Stimulated activated CD8-positive, alpha-beta memory T cell treated with anti-CD3 and anti-CD28 coated beads, Interleukin-12 subunit alpha, Interleukin-12 subunit beta, amount 100 ng/mL, for 4 hours (primary cell): ENCODE measurements at places on chromosomes 7 and 10.
A peak's percentile ranks its signal among the peaks of the same experiment; 100 is the strongest.

- DNase-seq: no peak
Measured at GRCh38 chr7:90461219-90461618, 8.2 kb upstream of the PTTG1IP2 start.

DNA sequence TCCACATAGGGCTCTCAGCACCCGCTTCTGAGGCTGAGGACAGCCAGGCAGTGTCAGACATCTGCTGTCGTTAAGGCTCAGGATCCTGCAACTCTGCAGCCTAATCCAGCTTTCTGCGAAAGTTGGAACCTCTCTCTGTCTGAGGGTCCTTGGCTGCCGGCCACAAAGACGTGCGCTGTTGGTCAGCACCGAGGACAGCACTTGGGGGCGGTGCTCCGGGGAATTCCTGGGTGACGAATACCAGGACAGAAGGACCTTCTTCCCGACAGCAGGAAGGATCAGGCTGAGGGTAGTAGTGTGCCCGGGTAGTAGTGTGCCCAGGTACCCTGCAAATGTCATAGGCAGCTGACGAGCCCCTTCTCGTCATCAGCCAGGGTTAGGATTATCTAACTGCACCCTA lies 16.0 kb upstream of the RASGEF1A start:
- DNase-seq: no peak

DNA sequence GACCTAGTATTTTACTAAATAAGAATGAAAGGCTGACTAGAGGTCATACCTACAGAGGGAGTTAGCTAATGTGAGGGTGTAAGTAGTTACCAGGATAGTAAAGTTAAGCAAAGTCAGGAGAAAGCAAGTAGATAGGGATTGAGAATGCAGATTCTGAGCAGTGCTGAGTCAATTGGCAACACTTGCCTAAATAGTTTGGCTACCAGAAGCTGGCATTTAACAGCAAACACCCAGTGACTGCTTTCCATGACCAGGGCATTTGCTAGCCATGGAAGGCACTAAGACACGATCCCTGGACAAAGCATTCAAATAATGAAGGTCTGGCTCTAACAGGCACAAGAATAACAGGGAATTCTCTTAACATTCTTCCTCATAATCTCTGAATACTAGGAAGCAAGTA lies 25.9 kb downstream of the TNKS2 start:
- no peak for DNase-seq

GRCh38 chr7:28708033-28708951 lies 249.8 kb downstream of the TRIL start:
- DNase-seq: no peak

GRCh38 chr10:86261941-86262687 lies 104.5 kb downstream of the GRID1 start:
- DNase-seq: no peak

DNA sequence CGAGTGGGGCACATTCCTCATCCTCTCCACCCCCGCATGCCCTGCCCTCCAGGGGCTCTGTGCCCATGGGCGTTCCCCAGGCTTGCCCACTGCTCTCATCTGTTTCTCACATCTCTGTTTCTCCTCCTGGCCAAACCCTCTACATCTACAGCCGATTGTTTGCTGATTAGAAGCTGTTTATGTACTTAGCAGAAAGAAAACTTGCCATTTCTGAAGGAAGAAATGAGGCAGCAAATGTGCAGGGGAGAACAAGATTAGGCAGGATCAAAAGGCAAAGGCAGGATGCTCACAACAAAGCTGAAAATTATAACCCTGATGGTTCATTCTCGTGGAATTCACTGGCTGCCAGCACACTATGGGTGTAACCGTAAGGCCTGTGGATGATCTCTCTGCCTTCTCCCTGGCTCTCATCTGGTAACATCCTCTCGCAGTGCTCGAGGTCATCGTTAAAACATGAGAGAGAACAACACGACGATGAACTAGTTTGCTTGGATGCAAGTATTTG lies 111.6 kb upstream of the KLF14 start:
- DNase-seq: no peak

DNA sequence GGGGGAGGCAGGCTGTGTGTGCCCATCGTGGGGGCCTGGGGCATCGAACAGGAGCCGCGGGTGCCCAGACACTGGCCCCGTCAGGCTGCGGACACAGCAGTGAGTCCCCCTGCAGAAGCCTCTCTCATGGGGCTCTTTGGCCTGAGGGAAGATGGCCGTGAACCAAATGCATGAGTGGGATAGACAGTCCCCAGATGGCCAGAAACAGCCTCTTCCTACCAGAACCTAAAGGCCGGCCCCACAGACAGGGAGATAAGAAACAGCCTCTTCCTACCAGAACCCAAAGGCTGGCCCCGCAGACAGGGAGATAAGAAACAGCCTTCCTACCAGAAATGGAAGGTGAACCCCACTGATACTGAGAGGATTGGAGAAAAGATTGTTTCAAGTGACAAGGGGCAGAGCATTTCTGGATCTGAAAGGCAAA lies 16.6 kb downstream of the IDI2 start:
- DNase-seq: no peak

DNA sequence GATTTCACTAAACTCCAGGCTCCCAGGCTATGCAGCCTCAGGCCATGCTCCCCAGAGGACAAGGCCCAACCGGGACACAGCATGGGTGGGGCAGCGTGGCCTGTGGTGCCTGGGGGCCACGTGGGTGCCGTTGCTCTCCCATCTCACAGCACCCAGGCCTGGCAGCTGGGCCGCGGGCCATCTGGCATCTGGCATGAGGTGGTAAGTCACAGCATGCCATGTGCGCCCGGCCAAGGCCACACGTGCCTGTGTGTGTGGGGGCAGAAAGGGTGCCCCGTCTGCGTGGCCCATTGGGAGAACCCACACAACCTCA lies 204.1 kb downstream of the EBF3 start:
- no peak for DNase-seq

GRCh38 chr7:136027160-136027559 lies 50.0 kb upstream of the MTPN start:
- no peak for DNase-seq

GRCh38 chr10:7558036-7558435 lies 108.7 kb downstream of the ITIH5 start:
- no peak for DNase-seq

- DNase-seq: no peak
Measured at GRCh38 chr10:7750222-7750621, 37.6 kb downstream of the KIN start.

GRCh38 chr10:24254180-24254579 lies 45.2 kb downstream of the KIAA1217 start:
- no peak for DNase-seq

DNA sequence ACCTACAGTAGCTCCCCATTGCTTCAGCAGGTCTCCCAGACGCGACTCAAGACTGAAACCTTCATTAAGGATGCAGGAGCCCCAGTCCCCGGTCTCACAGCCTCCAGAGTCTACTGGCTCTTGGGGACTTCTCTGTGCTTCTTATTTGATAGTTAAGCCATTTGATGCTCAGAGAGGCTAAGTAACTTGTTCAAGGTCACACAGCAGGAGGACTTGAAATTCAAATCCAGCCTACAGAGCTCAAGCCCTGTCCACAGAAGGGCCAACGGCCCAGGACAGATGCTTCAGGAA lies 21.2 kb upstream of the ZMIZ1 start:
- no peak for DNase-seq

DNA sequence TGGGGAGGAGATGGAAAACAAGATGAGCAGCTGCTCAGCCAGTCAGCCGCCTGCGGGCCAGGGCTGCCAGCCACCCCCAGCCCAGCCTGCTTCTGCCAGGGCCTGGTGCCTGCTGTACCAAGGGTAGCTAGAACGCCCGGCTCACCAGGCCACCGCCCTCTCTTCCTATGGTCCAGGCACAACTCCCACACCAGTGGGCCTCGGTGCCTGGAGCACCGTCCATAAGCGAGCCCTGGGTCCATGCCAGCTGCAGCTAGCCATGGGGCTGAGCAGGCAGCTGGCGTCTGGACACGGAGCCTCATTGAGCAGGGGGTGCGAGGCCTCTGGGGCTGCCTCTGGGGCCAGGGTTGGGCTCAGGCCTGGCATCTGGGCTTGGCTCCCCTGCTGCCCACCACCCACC lies 8.5 kb upstream of the RABGEF1 start:
- DNase-seq: no peak

DNA sequence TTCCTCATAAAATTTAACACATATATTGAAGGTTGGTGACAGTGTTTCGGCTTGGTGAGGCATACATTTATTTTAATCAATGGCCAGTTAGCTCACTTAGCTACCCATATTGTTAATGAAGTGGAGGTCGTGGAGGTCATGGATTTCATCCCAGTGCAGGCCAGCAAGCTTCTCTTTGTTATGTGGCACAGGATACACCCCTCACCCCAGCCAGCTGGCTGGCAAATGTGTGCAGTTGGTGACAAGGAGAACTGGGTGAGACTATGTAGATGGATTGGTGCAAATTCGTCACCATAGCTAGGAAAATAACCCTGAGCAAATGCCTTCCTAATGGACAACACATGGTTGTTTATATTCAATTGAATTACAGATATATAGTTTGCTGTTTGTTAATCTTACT lies 50.5 kb upstream of the FOXP2 start:
- no peak for DNase-seq

DNA sequence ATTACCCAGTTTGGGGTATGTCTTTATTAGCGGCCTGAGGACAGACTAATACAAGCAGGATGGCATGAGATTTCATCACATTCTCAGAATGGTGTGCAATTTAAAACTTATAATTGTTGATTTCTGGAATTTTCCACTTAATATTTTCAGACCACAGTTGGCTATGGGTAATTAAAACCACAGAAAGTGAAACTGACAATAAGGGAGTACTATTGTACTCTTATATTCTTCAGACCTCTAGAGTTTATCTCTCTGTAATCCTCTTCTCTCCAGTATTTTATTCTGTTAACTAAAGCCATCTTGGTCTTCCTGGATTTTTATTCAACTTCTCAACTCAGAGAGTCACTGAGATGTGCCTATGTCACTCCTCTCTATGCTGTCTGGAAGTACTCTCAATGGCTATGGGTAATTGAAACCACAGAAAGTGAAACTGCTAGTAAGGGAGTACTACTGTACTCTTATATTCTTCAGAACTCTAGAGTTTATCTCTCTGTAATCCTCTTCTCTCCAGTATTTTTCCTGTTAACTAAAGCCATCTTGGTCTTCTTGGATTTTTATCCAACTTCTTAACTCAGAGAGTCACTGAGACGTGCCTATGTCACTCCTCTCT lies 118.3 kb downstream of the PPP1R17 start:
- DNase-seq: no peak

DNA sequence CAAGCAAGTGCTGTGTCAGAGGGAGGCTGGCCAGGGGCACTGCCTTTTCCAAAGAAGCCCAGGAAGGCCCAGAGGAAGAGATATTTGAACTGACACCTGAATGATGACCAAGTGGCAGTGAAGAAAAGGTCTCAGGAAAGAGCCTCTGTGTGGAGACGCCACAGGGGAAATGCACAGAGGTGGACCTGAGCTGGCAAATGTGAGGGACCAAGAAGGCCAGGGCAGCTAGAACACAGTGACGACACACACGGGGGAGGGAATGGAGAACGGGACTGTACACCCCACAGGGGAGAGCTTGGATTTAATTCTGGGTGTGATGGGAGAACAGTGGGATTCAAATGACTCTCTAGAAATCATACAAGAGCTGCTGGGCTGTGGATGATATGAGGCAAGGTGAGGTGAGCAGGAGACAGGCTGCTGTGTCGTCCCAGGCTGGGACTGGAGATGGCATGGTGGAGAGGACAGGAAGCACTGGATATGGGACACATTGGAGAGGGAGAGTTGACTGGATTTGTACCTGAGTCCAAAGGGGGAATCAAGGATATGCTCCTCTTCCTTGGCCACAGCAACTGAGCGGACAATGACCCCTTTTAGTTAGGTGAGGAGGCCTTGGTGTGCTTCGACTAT lies 84.2 kb upstream of the DDC start:
- DNase-seq: no peak

DNA sequence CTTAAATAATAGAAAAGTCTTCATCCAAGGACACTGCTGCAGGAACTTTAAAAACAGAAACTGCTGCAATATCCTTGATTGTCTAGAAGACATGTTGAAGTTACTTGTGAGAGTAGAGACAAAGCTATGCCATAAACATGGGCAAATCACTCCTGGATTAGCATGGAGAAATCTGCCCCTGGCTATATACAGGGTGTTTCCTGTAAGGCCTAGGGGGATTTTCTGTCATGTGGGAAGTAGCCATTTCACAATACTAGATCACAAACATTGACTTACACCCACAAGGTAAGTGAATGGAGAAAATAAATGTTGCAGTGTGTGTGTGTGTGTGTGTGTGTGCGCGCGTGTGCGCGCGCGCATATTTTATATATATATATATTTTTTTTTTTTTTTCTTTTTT lies 35.2 kb upstream of the PDK4 start:
- DNase-seq: no peak

DNA sequence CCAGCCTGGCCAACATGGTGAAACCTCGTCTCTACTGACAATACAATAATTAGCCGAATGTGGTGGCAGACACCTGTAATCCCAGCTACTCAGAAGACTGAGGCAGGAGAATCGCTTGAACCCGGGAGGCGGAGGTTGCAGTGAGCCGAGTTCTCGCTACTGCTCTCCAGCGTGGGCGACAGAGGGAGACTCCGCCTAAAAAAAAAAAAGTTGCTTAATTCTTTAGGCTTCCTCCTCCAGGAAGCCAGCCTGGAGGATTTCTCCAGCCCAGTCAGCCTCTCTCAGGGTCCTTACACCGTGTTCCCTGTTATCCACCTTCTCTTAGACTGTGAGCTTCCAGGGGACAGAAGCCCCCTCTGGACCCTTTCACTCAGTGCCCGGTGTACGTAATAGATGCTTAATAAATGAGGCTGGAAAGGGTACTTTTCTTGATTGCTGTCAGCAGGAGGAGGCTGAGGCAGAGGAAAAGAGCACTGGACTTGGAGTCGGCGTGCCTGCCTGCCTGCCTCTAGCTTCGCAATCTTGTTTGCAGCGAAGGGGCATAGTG lies 16.4 kb upstream of the NODAL start:
- no peak for DNase-seq

DNA sequence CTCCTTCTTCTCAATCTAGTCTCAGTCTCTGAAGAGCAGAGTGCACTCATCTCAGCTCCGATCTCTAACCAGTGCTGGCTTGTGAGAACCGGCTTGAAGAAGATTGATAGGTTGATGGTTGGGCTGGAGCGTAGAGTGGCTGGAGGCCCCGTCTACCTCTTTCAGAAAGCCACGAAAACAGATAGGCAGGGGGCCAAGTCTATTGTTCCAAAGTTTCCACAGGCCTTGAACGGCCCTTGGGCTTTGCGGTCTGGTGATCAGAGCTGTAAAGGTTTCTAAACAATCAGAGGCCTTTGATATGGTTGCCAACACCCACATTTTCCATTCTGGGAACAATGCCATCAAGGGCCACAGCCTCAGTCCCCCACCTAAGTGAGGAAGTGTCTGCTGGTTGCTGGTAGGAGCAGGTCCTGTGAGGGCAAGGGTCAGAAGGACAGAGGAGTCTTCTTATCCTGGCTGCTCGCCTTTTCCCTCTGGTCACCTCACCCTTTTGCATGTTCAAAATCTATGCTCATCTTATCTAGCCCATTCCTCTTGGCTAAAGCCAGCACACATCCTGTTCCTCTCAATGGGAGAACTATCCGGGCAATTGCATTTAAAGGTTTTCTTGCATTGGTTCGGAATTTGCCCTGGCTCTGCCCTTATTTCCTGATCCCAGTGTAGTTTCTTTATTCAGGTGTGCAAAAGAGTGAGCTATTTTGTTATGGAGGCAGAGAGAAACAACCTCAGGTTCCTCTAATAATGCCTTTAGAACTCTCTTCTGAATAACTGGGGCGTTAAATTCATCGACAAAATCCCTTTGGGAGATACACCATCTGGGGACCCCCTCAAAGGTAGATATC lies 70.3 kb upstream of the KMT2E start:
- DNase-seq: peak; percentile 42
